ENCODE measurements at places on chromosomes 1 and 21.

- DNase-seq, result no peak
These were observed 122.2 kb upstream of the RAB4A start for GRCh38 chr1:229148743-229149142.

DNA sequence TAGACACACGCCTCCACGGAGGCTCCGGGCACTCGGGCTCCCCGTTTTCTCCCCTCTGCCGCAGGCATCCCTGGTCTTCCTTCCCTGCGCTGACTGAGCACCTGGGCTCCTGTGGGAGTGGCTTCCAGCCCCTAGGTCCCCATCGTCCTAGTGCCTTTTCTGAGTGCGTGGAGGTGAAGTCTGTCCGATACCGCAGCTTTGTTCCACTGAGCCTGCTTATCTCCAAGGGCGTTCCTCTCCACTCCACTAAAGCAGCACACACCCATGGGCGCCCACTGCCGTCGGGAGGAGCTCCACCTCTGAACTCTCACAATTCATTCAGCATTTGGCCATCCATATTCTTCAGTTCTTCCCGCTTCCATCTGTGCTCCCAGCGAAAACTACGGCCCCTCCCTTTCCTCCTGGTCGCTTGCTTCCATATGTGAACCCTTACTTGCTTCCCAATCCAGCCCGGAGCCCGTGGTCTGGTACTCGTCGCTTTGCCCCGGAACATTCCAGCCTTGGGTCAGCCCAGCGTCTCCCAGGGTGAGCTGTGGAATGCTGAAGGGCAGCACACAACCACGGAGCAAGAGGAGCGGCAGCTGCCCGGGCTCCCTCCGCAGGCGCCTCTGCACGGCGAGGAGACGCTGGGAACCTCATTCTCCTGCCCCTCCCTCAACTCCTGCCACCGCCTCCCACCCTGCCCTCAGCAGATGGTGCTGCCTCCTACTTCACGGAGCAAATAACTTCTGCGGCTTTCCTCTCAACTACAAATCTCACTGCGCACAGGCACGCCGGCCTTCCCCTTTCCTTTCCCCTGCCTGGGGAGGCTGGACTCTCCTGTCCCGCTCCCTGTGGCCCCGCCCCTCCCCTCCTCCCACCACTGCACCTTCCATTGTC lies 27.5 kb downstream of the ATP8B2 start:
- DNase-seq, result no peak

- no peak for DNase-seq
These were observed 19.1 kb downstream of the NPPA start for GRCh38 chr1:11828511-11828910.

GRCh38 chr1:101453844-101454243 lies 217.0 kb downstream of the S1PR1 start:
- DNase-seq, result no peak

- no peak for DNase-seq
These were observed 50.2 kb upstream of the SCCPDH start for GRCh38 chr1:246674049-246674448.

- DNase-seq, result no peak
These were observed 1.0 kb upstream of the HP1BP3 start for GRCh38 chr1:20787840-20788795.

DNA sequence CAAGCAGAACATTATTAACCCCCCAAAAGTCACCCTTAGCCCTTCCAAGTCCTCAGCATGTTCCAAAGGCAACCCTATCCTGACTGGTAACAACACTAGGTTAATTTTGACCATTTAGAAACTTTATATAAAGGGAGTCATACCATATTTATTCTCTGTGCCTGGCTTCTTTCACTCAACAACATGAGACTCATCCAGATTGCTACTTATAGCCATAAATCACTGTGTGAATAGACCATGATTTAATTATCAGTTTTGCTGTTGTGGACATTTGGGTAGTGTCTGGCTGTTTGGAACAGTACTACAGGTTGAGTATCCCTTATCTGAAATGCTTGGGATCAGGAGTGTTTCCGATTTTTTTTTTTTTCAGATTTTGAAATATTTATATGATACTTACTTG lies 252.1 kb downstream of the DISC1 start:
- no peak for DNase-seq

- no peak for DNase-seq
These were observed 186.3 kb downstream of the NFIA start for GRCh38 chr1:61268546-61269240.

DNA sequence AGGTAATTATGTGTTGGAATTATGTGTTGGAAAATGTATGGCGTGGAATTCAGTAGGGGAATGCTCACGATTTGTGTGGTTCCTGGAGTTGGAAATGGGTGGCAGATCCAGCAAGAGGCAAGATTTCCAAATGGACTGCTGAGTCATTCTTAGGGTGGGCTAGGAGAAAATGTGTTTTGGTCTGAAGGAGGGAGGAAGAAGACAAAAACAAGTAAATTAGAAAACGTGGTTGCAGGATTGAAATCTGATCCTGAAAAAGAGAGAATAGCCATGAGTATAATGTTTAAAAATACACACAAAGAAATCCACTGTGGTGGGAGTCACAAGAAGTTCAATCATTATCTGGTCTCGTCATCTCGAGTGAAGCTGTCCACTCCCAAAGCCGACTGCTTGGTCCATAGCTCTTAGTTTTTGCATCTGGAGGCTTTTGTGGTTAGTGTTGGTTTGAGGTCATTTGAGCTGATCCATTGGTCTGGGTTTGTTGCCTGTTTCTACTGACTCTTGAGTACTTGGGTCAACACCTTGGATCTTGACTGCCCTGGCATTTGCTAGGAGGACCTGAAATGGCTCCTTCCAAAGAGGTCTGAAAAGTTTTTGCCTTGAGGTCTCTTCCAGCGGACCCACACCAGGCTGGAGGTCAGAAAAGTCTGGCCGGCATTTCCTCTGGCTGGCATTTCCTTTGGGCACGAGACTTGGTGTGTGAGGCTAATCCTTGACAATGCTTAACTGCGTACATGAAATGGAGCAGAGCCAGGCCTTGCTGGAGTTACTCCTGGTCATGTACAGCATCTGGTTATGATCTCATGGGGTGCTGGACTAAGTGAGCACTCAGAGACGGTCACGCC lies 9.2 kb downstream of the MX2 start:
- no peak for DNase-seq

DNA sequence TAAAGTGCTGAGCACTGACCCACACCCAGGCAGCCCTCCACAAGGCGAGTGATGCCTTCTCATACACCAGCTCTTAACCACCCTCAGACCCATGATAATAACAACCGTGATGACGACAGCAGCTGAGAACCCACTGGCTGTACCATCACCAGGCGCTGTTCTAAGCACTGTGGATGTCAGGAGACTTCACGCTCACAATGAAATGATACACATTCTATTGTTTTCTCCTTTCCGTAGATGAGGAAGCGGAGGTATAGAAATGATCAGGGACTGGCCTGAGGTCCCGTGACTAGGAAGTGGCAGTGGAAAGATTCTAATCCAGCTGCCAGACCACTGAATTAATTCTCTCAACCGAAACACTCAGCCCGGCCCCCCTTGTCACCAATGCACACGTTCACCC lies 32.6 kb downstream of the SDC3 start:
- DNase-seq, result no peak

GRCh38 chr1:159000625-159001024 lies 9.1 kb upstream of the IFI16 start:
- no peak for DNase-seq

DNA sequence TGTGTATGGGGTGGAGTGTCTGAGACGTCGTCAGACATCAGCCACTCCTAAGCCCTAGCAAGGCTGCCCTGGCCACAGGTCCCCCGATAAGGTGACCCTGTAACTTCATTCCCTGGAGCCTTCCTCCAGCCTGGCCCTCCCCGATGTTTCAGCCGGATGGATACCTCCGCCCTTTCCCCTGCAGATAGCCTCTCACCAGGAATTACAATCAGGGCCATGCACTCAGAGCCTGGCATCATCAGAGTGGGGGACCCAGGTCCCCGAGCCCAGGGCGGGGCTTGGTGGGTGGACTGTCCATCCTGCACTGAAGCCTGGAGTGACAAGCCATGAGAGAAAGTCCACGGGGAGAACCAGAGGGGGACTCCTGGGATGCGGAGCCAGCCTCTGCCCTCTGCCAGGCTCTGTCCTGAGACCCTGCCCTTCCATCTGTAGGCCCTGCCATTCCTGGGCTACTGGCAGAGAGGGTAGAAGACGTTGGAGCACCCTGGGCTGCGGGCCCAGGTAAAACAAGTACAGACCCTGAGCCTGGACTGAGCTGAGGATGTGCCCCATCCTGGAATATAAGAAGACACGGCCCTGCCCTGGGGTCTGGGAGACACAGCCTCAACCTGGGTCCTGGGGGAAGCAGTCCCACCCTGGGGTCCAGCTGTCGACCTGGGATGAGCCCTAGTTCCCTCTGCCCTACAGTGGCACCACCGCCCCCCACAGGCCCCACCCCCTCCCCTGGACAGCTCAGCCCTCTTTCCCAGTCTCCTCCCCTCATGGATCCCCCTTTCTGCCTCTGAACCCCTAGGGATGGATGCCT lies 16.8 kb upstream of the ARF1 start:
- DNase-seq, result no peak

- no peak for DNase-seq
These were observed 4.8 kb upstream of the TFF3 start for GRCh38 chr21:42319851-42320572.

- DNase-seq, result no peak
These were observed 16.6 kb upstream of the ZSCAN20 start for GRCh38 chr1:33455539-33456501.

GRCh38 chr1:85356130-85356529 lies 79.7 kb upstream of the BCL10 start:
- DNase-seq, result no peak

- no peak for DNase-seq
These were observed 15.1 kb upstream of the CD58 start for GRCh38 chr1:116585886-116586285.

GRCh38 chr1:10320336-10320735 lies 78.5 kb upstream of the PGD start:
- no peak for DNase-seq

DNA sequence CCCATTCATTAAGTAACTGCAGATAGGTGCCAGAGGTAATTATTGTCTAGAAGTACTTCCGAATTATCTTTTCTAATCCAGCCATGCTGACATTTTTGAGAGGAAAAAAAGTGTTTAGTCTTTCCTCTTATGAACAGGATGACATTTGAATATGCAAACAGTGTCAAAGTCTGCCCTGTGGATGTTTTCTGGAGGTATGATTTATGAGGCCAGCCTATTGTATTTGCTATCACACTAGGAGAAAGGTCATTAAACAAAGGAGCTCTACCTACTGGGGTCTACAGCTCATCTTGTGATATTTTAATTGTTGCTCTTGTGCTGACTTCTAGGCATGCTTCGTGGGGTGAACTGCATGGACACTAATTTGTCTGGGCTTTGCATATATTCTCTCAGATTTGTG lies 559.7 kb upstream of the CAMK1G start:
- no peak for DNase-seq

GRCh38 chr1:84939151-84939550 lies 46.1 kb upstream of the LPAR3 start:
- DNase-seq, result no peak

DNA sequence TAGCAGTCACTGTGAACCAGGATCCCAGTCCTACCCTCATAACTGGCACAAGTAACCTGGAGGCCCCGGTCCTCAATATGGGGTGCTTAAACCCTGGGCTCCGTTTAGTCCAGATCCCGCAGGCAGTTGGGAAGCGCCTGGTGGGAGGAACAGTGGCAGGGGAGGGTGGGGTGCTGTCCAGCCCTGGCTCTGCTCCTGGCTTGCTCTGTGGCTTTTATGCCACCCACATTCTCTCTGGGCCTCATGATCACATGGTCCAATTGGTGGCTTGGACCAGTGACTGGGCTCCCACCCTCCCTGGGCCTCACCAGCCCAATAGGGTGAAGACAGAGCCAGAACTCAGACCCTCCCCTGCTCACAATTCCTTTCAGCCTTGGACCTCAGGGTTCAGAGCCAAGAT lies 2.9 kb downstream of the CD164L2 start:
- DNase-seq, result no peak

DNA sequence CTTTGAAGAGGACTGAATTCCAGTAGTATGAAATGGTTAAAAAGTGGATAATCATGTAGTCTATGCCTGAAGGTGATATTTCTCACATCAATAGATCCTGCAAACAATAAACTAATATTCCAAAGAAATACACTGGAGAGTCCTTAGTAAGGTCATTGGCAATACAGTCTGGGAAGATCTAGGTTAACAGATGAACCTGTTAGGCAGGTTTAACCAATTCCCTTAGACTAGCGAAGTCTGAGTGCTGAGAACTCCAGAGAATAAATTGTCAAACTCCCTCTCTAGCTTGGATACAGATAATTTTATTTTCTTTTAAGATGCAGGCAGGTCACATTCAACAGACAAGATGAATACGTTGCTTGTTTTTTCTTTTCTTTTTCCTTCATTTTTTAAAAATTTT lies 2.4 kb downstream of the GPR157 start:
- DNase-seq, result no peak

- DNase-seq, result no peak
These were observed 103.1 kb upstream of the USP24 start for GRCh38 chr1:55318116-55318817.

- no peak for DNase-seq
These were observed 30.1 kb downstream of the PCNT start for GRCh38 chr21:46354046-46354445.

DNA sequence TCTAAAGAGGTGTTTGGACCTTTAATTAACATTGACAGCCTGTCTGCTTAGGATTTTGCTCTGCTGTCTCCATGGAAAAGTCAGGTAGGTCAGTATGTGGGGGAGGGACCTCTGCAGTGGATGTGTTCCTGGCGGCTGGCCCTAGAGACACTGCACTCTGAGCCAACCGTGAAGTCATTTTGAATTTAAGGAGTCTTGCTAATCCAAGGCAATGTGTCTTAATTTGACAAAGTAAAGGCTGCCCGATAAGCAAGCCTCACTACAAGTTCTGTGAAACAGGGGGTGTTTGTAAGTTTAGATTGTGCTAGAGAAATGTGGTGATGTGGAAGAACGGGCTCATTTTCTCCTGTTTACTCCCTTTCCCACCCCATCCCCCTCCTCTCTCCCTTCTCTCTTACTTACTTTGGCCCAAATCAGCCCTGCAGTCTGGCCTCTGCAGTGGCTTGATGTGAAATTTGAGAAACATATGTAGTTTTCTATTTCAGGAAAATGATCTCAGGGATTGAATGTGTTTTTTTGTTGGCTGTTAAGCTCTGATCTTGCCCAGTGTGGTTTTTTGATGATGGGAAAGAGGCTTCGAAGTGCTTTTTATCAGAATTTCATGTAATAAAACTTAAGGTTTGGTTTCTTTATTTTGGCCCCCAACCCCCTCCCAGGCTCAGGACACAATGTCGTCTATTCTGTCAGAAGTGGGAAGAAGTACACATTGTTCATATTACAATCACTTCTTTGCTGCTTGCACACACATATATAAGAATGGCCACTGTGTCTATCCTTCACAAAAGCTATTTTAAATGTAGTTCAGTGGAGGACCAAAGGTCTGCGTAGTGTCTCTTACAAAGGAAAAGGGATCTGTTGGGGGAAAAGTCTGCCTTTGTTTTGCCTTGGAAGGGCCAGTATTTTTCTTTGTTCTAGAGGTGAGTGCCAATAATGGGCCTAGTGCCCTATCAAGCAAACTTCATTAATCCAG lies 96.6 kb downstream of the FGGY start:
- no peak for DNase-seq

- DNase-seq, result peak; percentile 54
These were observed at the start of gene PRDM2 for GRCh38 chr1:13699936-13700520. Gene PRDM2 (plus strand): TSS chr1:13700188. CDS start chr1:13715606, 15,418 bp downstream.

GRCh38 chr1:210025870-210026269 lies 87.9 kb downstream of the SYT14 start:
- no peak for DNase-seq

GRCh38 chr1:226748306-226748705 lies 9.2 kb upstream of the ITPKB start:
- DNase-seq, result no peak
